Activated CD4-positive, alpha-beta T cell treated with anti-CD3 and anti-CD28 coated beads, Interleukin-2, amount 10 ng/mL, durations not matched to agents 7 days and 5 days (primary cell): ENCODE measurements at places on chromosomes 1 and 21.

GRCh38 chr1:210222340-210223006, 10.1 kb upstream of the SERTAD4 start:
- DNase-seq = no peak

DNA sequence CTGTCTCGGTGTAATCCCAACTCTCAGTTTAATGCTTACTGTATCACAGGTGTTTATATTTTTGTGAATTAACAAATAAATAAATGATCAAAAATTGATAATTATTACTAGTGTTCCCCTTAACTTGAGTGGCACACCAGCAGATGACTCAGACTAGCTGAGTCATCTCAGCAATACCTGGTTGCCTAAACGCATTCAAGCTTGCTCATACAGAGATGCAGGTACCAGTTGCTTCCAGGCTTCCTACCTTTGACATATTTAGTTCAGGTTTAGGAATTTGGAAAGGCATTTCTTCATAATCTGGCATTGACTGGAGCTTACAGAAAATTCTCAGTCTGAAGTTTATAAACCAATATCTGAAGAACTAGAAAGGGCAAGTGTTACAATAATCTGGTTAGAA, 78.9 kb upstream of the LMO4 start:
- no peak for DNase-seq

DNA sequence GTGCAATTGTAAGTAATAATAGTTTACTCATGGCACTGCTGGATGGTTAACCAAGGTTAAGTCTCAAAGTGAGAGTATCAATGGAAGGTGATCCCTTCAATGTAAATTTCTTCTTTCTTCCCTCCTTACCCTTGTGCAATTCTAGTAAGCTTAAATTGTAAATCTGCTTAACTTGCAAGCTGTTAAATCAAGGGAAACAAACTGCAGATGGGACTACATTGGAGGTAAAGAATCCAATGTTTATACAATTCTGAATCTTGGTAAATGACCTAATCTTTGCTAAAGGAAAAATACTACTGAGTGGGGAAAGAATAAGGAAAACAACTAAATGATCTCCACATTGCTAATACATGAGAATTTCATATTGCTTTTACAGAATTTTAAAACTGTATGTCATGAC, 6.7 kb upstream of the CD55 start:
- DNase-seq = no peak

DNA sequence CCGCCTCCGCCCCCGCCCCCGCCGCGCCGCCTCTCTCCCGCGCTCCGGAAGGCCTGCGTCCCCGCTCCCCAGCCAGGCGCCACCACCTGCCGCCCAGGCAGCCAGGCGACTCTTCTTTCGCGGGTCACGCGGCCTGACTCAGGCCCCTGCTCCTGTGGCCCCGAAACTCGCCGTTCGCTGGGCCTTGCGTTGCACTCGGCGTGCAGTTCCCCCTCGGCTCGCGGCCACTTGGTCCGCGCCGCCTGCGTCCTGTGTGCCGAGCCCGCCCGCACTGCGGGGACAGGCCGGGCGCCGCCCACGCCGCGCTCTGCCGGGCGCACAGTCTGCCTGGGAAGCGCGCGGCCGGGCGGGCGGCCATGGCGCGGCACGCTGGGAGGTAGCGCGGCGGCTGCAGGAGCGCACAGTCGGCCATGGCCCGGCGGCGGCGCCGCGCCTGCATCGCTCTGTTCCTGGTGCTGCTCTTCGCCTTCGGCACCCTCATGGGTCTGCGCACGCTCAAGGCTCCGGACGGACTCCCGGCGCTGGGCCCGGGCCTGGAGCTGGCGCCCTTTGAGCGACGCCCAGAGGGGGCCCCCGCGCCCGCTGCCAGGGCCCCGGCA, at the start of gene MANEAL:
MANEAL (plus strand) TSS at position 75 of the 599 bp plus-strand sequence; CDS start at position 411, 336 bp downstream.
- DNase-seq = peak; percentile 23

DNA sequence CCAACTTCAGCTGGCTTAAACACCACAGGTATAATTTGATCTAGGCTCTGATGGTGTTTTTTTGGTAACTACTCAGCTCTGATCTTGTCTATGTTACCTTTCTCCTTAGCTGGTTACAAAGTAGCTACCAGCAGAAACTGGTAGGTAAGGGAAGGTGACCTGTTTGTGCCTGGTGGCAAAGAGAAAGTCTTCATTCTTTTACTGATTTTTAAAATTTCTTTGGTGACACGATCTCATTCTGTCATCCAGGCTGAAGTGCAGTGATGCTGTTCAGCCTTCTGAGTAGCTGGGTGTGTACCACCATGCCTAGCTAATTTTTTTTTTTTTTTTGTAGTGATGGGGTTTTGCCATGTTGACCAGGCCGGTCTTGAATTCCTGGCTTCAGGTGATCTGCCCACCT, 62.4 kb downstream of the RABGAP1L start:
- DNase-seq = no peak
